ENCODE measurements at places on chromosomes 2 and 18.

DNA sequence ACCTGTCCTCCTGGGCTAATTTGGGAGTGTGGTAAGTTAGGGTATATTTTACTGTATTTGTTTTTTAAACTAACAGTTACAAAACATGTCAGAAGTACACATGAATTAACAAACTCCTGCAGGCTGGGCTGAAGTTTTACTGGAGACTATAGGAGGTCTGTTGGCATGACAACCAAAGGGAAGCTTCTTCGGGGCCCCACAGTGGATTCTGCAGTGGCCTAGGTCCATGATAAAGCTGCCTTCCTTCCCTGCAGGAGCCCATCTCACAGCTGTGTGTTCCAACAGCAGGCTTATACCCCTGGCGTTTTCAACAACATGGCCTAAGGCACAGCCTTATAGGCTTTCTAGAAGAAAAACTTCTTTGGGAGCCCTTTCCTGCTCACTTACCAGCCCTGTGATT is 128.0 kb upstream of the SETBP1 start:
- no peak for DNase-seq

- no peak for DNase-seq
Observed at GRCh38 chr2:86563650-86564061, 413 bp upstream of the CHMP3 start.

- no peak for DNase-seq
Observed at GRCh38 chr2:200748779-200749178, 62.9 kb upstream of the BZW1 start.

DNA sequence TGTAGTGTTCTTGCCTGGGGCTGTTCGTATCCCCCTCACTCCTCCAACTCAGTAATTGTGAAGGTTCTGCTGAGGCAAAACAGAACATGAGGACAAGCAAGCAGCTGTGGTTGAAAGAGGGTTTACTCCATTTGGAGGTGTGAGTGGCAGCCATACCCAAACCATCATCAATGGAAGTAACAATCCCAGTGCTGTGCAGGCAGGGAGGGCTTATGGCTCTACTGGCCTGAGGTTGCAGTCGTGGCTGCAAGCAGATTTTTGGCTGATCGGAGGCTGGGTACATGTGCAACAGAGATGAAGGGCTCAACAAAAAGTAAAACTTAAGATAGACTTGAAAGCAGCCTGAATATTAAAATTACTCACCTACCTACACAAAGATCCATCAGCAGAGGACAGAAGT is 13.2 kb downstream of the SRSF7 start:
- no peak for DNase-seq

- no peak for DNase-seq
Observed at GRCh38 chr2:229387866-229388265, 116.8 kb upstream of the PID1 start.

- DNase-seq: no peak
Observed at GRCh38 chr2:213279971-213280370, 4.3 kb upstream of the SPAG16 start.

- no peak for DNase-seq
Observed at GRCh38 chr2:26752656-26753055, 11.4 kb upstream of the SLC35F6 start.

GRCh38 chr18:25061395-25061794 is 290.6 kb downstream of the ZNF521 start:
- DNase-seq: no peak

DNA sequence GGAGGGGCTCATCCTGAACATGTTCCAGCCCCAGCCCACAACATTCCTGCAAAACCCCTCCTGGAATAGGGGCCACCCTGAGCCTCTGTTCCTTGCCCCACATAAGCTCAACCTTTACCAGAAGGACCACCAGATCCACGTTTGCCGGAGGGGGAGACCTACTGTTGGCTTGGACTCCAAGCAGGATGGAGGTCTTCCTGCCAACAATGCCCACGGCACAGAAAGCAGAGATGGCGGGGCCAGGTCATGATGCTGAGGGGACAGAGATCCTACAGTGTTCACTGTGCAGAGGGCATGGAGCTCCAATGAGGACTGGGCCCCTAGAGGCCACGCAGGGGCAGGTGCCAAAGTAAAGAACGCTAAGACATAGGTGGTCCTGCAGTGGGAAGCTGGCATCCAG is 98.5 kb upstream of the RAB6C start:
- no peak for DNase-seq

- DNase-seq: no peak
Observed at GRCh38 chr2:204251158-204251997, 293.9 kb upstream of the PARD3B start.
